ENCODE measurements at places on chromosomes 11 and 22. TPM values are rescaled to one million over a fixed set of nuclear protein-coding genes. Genes with fewer than 3 reads are reported as not detected.

Gene FLRT1
- not detected for total RNA-seq

Gene HBB
- not detected for total RNA-seq

Gene CHADL
- 2.1 TPM for total RNA-seq

Gene OR56A1
- not detected for total RNA-seq

Gene DLG2
- 1.1 TPM for total RNA-seq

Gene SYT7
- 0.78 TPM for total RNA-seq

Gene KDM4D
- 1.0 TPM for total RNA-seq

Gene TSKU
- 16.2 TPM for total RNA-seq

Gene UCP2
- 16.5 TPM for total RNA-seq

Gene ALDH3B2
- total RNA-seq, result not detected

Gene NLRP6
- total RNA-seq, result not detected

- no peaks in the 10 kb centered on the region for H3K4me1 ChIP-seq
- no peaks in the 10 kb centered on the region for H3K27me3 ChIP-seq
- no peak for DNase-seq
- H3K4me3 ChIP-seq, result no peak overlapping the region
Observed at GRCh38 chr22:44317123-44317444, 4.3 kb upstream of the SHISAL1 start.

DNA sequence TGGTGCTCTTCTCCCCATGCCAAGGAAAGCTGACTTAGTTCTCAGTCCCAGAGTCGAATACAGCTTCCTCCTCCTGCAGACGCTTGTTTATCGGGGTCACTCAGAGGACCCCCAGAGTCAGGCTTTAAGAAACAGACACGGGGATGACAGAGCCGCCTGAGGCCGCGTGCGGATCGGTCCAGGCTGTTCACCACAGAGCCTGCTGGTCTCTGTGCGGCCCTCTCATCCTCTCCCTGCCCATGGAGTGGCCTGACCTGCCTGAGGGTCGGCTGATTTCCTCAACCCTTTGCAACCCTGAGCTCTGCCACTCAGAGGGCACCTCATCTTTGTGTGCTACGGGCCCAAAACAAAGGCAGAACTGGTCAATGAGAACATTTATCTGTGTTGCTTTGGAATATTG, 2.1 kb downstream of the GAL start:
- H3K27ac ChIP-seq, result no peak overlapping the region
- no peak overlapping the region for H3K4me3 ChIP-seq
- H3K27me3 ChIP-seq, result peaks cover 12% of the 10 kb centered on the region
- no peaks in the 10 kb centered on the region for H3K36me3 ChIP-seq
- no peaks in the 10 kb centered on the region for H3K4me1 ChIP-seq

DNA sequence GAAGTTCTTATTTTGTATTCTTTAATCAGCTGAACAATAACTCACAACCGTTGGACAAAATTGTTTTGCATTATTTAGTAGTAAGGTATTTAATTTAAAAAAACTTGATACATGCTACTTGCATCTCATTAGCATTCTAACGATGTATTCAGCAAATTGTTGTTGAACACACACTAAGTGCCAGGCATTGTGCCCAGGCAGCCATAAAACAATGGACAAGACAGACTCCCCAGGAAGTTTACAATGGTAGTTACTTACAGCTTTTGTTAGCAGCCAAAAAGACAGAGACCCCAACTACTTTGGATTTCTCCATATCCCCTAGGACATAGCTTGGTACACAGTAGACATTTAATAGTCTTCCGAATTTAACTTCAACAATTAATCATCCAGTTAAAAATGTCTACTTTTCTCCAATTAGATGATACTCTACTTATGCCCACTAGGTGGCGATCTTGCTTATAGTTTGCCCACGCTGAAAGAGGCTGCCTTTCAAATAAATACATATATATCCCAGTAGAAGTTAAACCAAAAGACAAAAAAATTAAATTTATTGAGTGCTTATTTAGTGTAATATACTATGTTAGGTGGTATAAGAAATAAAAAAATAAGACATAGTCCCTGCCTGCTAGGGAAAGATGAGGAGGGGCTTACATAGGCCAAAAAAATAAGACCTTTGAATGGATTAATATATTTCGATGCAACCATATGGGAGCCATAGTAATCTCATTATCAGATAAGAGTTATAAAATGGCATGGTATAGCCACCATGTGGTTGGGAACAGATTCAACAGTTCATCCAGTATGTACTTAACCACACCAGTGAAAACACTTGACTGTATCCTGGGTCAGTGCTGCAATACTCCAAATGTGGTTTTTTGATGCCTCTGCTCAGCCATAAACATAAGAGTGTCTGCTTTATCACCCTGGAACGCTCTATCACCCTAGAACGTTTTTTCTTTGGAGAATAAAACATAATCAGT, 2.0 kb upstream of the FJX1 start:
- H3K4me1 ChIP-seq, result peaks cover 16% of the 10 kb centered on the region
- H3K27ac ChIP-seq, result no peak overlapping the region
- H3K4me3 ChIP-seq, result no peak overlapping the region
- peak; percentile 61 for DNase-seq

- H3K27me3 ChIP-seq, result peaks cover 2% of the 10 kb centered on the region
- no peaks in the 10 kb centered on the region for H3K4me1 ChIP-seq
- H3K4me3 ChIP-seq, result no peak overlapping the region
- H3K27ac ChIP-seq, result no peak overlapping the region
Observed at GRCh38 chr11:82680252-82680651, 53.4 kb downstream of the FAM181B start.

DNA sequence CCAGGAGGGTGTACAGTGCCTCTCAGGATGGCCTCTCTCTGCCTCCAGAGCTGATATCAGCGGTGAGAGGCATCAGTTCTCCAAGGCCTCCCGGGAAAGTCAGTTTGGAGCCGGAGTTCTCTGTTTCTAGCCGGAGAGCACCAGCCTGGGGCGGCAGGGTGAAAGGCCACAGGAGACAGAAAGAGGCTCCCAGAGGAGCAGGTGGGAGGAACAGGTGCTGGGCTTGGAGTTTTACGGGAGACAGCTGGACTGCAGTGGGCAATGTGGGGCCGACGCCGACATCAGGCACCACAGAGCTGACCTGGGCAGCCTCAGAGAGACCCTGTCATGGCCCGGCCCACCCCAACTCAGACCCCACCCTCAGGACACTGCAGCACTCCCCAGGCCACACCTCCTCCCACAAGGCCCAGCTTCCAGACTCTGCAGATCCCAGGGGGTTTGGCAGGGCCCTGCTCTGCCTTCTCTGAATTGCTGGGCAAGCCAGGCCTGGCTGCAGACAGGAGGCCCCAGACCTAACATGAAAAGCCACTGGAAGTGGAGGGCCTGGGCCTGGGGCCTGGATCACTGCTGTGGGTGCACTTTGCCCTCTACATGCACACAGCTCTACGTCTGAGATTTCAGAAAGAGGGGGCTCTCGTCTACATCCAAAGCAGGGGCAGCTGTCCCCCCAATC, 885.6 kb downstream of the BRD1 start:
- DNase-seq, result no peak
- H3K27me3 ChIP-seq, result no peaks in the 10 kb centered on the region
- H3K4me3 ChIP-seq, result no peak overlapping the region
- no peaks in the 10 kb centered on the region for H3K36me3 ChIP-seq
- H3K4me1 ChIP-seq, result no peaks in the 10 kb centered on the region
- H3K27ac ChIP-seq, result no peak overlapping the region

DNA sequence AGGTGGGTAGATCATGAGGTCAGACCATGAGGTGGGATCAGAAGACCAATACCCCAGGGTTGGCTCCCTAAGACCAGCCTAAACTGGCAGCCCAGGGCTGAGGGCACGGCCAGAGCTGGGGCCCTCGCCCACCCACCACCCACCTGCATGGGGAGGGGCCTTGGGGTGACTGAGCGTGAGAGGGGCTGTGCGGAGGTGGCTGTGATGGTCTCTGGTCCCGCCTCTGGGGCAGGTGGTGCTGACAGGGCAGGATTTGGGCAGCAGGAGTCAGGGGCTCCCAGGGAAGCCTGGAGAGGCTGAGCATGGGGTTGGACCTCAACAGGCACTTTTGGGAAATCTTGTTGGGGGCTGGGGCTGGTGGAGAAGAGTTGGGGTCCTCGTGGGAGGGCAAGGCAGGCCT, 39.8 kb upstream of the MUC5AC start:
- no peak overlapping the region for H3K27ac ChIP-seq
- no peak for DNase-seq
- H3K36me3 ChIP-seq, result no peaks in the 10 kb centered on the region

GRCh38 chr11:76783896-76784813, 999 bp downstream of the TSKU start:
- no peaks in the 10 kb centered on the region for H3K36me3 ChIP-seq
- peaks cover 2% of the 10 kb centered on the region for H3K27me3 ChIP-seq
- peaks cover 2% of the 10 kb centered on the region for H3K4me1 ChIP-seq
- DNase-seq, result peak; percentile 84
- H3K27ac ChIP-seq, result peak overlapping the region; percentile 38
- peak overlapping the region; percentile 57 for H3K4me3 ChIP-seq

- DNase-seq, result no peak
- no peaks in the 10 kb centered on the region for H3K27me3 ChIP-seq
- no peaks in the 10 kb centered on the region for H3K36me3 ChIP-seq
- H3K4me1 ChIP-seq, result no peaks in the 10 kb centered on the region
- no peak overlapping the region for H3K4me3 ChIP-seq
Observed at GRCh38 chr11:112837162-112837826, 123.9 kb upstream of the NCAM1 start.

DNA sequence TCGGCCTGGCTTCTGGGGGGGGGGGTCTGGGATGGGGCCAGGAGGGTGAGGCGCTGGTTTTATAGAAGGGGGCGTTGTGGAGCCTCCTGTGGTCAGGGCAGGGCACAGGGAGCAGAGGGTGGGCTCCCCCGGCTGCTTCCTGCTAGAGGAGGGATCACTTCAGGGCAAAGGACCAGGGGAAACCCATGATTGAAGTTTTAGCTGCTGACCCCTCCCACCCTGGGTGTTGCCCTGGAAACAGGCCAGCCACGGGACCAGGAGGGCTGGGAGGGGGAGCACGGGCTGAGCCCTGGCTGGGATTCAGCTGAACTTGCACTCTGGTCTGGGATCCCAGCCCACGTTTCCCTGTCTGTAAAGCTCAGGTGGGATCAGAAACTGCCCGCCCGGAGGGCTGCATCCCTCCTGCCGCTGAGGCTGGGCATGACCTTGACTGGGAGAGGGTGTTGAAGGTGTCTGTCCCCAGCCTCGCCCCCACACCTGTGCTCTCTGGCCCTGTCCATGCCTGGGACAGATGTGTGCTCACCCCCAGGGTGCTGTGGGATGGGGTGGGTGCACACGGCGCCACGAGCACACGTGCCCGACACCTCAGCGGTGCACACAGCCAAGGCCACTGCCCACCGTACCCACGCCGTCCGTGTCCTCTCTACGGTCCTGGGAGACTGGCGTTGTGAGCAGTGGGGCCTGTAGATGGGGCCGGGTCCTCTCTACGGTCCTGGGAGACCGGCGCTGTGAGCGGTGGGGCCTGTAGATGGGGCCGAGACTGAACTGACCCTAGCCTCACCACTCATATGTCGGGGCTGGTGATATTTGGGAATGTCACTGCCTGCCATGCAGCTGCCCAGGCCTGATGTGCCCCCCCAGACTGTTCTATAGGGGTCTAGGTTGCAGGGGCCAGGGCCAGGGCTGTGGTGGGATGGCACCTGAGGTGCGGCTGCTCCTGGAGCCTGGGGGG, 2.3 kb downstream of the TSPAN4 start:
- H3K27ac ChIP-seq, result peak overlapping the region; percentile 83
- H3K4me3 ChIP-seq, result no peak overlapping the region
- H3K4me1 ChIP-seq, result peaks cover 39% of the 10 kb centered on the region
- peak; percentile 92 for DNase-seq

GRCh38 chr11:105538588-105538987, 71.3 kb upstream of the GRIA4 start:
- H3K4me3 ChIP-seq, result no peak overlapping the region
- no peaks in the 10 kb centered on the region for H3K4me1 ChIP-seq
- H3K27me3 ChIP-seq, result no peaks in the 10 kb centered on the region
- H3K36me3 ChIP-seq, result no peaks in the 10 kb centered on the region
- DNase-seq, result no peak

DNA sequence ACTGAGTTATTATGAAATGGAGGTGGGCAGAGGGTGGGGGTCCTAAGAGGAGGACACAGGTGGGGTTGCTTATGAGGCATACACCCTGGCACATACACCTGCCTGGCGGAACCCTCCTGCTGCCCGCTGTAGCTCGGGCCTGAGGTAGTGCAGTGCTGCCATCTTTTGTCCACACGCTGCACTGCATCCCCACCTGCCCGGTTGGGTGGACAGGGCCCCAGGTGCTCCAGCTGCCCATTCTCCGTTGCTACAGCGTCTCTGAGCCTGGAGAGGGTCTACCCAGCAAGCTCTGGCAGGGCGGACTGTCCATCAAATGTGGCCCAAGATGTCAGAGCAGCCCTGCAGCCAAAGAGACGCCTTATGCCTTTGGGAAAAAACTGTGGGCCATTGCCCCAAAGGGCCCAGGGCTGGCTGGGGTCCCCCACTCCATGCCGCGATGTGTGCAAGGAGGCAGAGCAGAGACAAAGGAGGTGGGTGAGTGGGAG, 131.2 kb downstream of the BUD13 start:
- no peak overlapping the region for H3K4me3 ChIP-seq
- H3K27ac ChIP-seq, result no peak overlapping the region
- no peaks in the 10 kb centered on the region for H3K4me1 ChIP-seq
- DNase-seq, result peak; percentile 29

DNA sequence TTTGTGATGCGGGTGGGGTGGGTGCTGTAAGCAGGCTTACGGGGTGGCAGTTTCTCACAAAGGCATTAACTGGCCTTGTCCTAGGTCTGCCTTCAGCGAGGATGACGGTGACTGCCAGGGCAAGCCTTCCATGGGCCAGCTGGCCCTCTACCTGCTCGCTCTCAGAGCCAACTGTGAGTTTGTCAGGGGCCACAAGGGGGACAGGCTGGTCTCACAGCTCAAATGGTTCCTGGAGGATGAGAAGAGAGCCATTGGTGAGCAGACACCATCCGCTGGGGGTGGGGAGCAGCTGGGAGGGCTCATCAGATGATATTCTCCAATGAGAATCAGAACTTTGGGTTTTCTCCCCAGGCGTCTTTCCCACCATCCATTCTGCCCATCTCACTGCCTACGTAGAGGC, 5.8 kb downstream of the TCN2 start:
- no peak overlapping the region for H3K27ac ChIP-seq
- H3K4me1 ChIP-seq, result peaks cover 25% of the 10 kb centered on the region
- DNase-seq, result no peak
- no peak overlapping the region for H3K4me3 ChIP-seq

DNA sequence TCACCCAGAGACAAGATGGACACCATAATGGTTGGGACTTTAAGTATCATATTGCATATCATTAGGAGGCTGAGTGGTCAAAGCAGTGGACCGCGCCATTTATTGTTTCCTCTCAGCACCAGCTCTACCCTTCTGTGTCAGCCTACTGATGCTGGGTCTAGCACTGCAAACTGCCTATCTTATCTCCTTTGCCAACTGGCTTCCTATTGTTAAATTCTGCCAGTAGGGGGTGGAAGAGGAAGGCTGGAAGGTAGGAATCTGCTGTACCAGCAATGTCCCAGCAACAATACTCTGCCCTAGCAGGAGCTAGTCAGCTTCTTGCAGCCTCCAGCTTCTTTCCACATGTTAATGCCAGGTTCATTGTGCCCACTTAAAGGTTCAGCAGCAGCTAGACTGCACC, 367.1 kb upstream of the PDGFD start:
- DNase-seq, result peak; percentile 15
- no peaks in the 10 kb centered on the region for H3K36me3 ChIP-seq
- no peak overlapping the region for H3K4me3 ChIP-seq
- H3K27ac ChIP-seq, result no peak overlapping the region
- H3K27me3 ChIP-seq, result no peaks in the 10 kb centered on the region

GRCh38 chr22:34490886-34491285, 570.6 kb upstream of the LARGE1 start:
- no peak overlapping the region for H3K27ac ChIP-seq
- no peaks in the 10 kb centered on the region for H3K36me3 ChIP-seq
- DNase-seq, result no peak
- no peak overlapping the region for H3K4me3 ChIP-seq

Measured in endothelial cell of umbilical vein (primary cell).